ENCODE measurements at places on chromosomes 1 and 21.

- DNase-seq: no peak
Measured at GRCh38 chr1:28196330-28196729, 19.8 kb upstream of the PTAFR start.

DNA sequence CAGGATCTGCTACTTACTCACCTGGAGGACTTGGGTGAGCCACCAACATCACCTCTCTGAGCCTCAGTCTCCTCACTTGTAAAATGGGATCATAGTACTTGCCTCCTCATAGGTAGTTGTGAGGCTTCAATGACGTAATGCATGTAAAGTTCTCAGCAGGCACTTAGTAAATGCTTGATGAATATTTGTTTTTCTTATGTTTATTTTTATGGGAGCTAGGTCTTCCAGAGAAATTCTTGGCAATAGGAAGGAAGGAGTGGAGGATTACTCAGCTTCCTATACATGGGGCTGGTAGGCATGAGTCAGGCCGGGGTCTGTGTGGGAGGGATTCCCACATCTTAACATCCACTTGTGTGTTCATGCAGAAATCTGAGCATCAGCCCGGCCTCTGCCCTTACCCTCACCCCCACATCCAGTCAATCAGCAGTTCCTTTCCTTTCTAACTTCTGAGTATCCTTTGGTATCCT is 95.4 kb upstream of the USP24 start:
- no peak for DNase-seq

- DNase-seq: no peak
Measured at GRCh38 chr1:70195342-70195741, 10.0 kb downstream of the LRRC40 start.

DNA sequence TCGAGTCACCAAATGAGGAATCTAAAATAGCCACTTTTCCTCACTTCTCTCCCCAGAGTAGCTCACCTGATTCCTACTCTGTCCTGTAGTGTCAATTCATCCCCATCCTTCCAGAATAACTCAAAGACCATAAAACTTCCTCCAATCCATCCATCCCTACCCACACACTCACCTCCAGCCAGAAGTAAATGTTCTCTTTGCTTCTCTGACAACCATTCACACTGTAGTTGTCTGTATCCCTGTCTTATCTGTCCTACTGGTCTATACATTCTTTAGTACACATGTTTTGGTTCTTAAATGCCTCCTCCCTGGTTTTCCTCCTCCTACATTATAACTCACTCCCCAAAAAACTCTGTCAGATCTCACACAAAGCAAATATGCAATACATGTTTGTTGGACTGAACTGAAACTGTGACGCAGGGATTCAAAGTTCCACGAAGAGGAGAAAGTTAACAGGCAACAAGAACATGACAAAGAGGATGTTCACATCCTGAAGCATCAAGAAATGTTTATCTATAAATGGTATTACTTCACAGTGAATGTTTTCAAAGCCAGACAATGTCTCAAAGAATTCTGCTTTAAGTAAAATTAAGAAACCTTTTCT is 11.0 kb downstream of the TP53BP2 start:
- no peak for DNase-seq

GRCh38 chr1:157146244-157146643 is 8.0 kb upstream of the ETV3 start:
- DNase-seq: no peak

DNA sequence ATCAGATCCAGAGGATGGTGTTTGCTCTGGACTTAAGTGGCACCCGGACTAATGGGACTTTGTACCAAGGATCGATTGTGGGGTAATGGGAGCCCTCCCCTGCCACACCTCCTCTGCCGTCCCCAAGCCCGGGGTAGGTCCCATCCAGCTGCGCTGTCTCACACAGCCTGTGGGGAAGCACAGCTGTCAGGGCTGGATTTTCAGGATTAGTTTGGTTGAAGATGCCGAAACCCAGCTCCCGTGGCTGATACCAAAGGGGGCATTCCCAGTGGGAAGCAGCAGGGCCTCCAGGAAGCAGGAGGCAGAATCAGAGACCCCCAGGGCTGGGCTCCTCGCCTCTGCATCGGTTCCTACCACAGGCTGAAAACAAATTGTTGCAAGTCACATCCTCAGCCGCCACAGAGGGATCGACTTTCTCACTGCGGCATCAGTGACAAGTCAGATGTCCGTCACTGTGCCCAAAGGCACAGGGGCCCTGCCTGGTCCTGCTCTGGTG is 59.7 kb downstream of the MATN1 start:
- no peak for DNase-seq

- DNase-seq: no peak
Measured at GRCh38 chr1:3858231-3858981, 1.1 kb downstream of the DFFB start.

GRCh38 chr1:100266741-100267140 is 725 bp downstream of the RTCA start:
- DNase-seq: no peak

GRCh38 chr1:71650119-71650518 is 569.3 kb upstream of the ZRANB2 start:
- DNase-seq: no peak

DNA sequence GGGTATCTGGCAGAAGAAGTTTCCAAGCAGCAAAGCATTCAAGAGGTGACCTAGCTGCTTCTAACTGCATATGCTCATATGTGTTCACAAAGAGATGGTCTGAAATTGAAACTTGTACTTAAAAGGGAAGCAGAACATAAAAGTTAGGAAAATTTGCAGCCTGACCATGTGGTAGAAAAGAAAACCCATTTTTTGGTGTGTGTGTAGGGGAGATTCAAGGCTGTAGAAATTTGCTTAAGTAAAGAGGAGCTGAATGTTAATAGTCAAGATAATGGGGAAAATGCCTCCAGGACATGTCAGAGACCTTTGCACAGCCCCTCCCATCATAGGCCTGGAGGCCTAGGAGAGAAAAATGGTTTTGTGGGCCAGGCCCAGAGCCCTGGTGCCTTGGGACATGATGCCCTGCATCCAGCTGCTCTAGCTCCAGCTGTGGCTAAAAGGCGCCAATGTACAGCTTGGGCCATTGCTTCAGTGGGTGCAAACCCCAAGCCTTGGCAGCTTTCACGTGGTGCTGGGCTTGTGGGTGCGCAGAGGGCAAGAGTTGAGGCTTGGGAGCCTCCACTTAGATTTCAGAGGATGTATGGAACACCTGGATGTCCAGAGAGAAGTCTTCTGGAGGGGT is 54.9 kb downstream of the DHRS3 start:
- no peak for DNase-seq

DNA sequence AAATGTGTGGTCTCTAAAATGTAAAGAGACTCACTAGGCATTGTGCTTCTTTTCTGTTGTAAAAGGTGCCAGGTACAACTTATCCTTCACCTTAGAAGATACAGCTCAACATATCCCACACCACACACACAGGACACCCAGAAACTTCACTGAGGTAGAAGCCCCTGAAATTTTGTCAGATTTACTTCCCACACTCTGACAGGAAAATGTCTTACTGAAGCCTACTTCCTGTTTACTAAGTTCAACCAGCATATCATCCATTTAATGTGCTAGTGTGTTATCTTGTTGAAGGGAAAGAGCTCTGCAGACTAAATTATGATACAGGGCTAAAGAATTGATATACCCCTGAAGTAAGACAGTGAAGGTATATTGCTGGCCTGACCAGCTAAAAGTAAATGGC is 39.9 kb upstream of the INSL5 start:
- DNase-seq: no peak

- no peak for DNase-seq
Measured at GRCh38 chr1:238457610-238458009, 566.9 kb upstream of the ZP4 start.

GRCh38 chr1:62304975-62305374 is 14.3 kb downstream of the KANK4 start:
- no peak for DNase-seq

GRCh38 chr1:109884242-109884891 is 26.3 kb upstream of the CSF1 start:
- no peak for DNase-seq

DNA sequence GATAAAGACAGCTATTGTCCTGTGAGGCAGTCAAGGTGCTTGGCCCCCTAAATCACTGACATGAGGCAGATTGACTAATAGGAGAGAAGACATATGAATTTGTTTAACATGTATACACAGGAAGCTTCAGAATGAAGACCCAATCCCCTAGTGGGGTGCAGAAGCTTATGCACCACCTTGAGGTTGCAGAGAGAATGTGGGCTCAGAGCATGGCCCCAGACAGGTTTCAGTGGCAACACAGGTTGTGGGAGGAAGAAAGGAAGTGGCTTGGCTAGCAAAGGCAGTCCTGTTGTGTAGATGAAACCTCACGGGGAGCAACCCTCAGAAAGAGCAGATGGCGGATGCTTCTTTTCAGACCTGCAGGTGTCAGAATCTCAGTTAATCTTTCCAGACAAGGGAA is 37.0 kb upstream of the PARP1 start:
- DNase-seq: peak; percentile 17
